ENCODE measurements at places on chromosomes 7 and 10. TPM values are rescaled to one million over a fixed set of nuclear protein-coding genes. Genes with fewer than 3 reads are reported as not detected.

DNA sequence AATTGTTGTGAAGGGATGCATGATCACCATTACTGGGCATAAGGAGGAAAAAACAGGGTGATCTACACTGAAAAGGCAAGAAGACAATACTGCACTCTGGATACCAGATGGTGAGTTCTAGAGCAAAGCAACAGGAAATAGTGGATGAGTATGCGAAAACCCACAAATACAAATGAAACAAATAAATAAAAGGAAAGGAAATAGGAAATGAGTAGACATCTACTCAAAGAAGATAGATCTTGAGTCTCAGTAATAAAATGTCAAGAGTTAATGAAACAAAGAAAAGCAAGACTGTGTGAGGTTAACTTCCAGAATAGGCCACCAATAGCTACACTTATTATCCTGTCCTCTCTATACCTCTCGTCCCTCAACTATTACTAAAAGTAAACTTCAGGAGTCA is 11.7 kb downstream of the ORC5 start:
- no peak for DNase-seq

DNA sequence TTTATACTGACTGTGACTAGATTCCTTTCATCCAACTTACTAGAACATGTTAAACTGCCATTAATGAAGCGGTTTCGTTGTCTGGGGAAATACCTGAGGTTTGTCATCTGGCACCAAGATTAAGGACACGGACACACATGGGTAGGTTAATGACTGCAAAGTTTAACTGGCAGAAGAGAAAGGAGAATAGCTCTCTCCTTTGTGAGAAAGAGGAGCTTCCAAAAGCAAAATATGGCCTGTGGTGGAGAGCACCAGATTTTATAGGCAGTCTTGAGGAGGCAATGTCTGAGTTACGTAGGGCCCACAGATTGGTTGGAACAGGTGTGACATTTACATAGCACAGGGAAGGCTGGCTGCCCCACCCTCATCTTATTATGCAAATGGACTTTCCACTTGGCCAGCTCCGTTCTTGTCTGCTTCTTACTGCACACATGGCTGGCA is 1193.0 kb upstream of the CELF2 start:
- DNase-seq: no peak

DNA sequence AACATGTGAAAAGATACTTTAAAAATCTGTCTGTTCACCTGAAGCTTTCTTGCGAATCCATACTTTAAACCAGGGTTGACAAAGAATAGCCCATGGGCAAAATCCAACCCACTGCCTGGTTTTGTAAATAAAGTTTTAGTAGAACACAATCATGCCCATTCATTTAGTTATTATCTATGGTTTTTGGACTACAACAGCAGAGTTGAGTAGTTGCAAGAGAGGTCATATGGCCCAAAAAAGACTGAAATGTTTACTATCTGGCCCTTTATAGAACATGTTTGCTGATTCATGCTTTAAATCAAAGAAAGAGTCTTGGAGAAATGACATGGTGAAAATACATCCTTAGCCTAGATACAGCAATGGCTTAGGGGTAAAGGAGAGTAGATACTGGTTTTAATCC is 356.2 kb downstream of the RNLS start:
- DNase-seq: no peak

Gene PPP1R9A
- total RNA-seq: 5.5 TPM

Gene TWIST1
- total RNA-seq: 14.8 TPM

Gene ZEB1
- total RNA-seq: 83.0 TPM

Gene ACBD7
- total RNA-seq: not detected

Gene PDIA4
- 67.1 TPM for total RNA-seq
